Activated T-helper 1 cell treated with anti-CD3 and anti-CD28 coated beads, Interleukin-2, amount 50 U/mL, for 16 hours (primary cell): ENCODE measurements at places on chromosomes 13 and 19.

DNA sequence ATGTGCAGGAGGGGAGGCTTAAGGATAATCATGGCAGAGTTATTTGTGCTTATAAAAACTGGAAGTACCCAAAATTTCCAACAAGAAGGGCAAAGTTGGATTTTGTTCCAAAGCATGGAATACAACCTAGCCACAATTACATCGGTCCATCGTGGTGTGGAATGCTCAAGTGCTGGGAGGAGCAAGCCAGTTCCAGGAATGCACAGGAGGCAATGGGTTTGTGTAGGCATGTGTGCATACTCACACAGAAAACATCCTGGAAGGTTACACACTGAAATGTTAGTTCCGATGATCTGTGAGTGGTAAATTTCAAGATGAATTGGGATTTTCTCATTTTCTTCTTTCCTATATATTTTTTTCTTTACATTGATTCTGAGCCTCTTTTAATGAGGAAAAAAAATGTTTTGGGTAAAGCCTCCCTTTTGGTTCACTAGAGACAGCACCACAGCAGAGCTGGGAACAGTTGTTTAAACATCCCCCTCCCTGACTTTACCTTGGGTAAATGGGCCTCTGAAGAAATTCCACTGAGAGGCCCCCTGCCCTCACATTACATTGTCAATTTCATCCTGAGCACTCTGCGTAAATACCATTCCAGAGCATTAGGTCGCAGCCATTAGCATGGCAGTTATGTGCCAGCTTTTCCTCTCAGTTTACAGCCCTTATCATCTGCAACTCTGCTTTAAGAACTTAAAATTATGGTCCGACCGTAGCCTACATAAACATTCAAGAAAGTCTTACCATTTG lies 122.0 kb downstream of the UQCRFS1 start:
- DNase-seq, result no peak

GRCh38 chr19:29323440-29324290 lies 110.7 kb upstream of the UQCRFS1 start:
- DNase-seq, result no peak

GRCh38 chr19:14769201-14769600 lies 9.2 kb downstream of the ADGRE2 start:
- DNase-seq, result no peak

GRCh38 chr13:72953391-72953965 lies 105.3 kb upstream of the KLF5 start:
- DNase-seq, result no peak

GRCh38 chr13:98189841-98190505 lies 12.9 kb upstream of the RNF113B start:
- DNase-seq, result no peak

GRCh38 chr19:38685666-38686529 lies 38.4 kb downstream of the ACTN4 start:
- DNase-seq, result no peak

DNA sequence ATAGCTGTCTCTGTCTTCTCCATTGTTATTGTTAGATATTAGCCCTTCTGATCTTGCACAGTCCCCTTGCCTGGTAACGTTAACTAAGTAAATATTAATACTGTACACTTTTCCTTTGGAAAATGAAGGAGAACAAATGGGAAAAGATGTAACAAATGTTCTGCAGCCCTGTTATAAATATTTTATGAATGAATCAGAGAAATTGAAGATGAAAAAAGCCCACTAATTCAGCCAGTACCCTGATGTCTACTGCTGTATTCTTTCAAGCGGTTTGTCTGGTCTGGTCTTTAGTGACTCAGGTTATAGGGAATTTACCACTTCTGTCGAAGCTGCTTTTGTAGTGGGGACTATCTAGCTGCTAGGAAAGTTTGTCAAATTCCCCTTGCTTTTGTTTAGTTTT lies 121.0 kb downstream of the COG6 start:
- no peak for DNase-seq

GRCh38 chr13:111216166-111216960 lies 101.3 kb downstream of the ARHGEF7 start:
- peak; percentile 10 for DNase-seq

- no peak for DNase-seq
These were observed 79.5 kb downstream of the KLF5 start for GRCh38 chr13:73138276-73138637.

- no peak for DNase-seq
These were observed 102.1 kb downstream of the ITGBL1 start for GRCh38 chr13:101554420-101555125.

- no peak for DNase-seq
These were observed 246.1 kb downstream of the PCDH17 start for GRCh38 chr13:57877601-57878000.

DNA sequence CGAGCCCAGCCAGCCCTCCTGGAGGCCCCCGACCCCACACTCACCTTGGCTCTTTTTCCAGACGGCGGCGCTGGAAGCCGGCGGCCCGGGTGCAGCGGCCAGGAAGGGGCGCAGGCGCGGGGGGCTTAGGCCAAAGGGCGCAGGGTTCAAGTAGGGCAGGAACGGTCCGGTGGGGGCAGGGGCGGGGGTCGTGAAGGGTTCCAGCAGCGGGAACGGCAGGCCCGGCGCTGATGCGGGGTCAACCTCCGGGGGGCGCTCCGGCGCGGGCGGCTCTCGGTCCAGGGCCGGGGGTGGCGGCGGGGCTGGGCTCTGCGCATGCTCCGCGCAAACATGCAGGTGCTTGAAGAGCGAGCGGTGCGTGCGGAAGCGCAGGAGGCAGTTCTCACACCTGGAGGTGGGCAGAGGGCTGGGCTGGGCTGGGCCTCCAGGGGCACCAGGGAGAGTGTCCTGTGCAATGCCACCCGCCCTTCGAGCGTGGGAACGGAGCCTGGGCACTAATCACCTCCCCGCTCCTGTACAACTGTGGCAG lies 2.3 kb downstream of the ZNF414 start:
- no peak for DNase-seq

GRCh38 chr19:55486971-55487923 lies 989 bp upstream of the SSC5D start:
- no peak for DNase-seq

DNA sequence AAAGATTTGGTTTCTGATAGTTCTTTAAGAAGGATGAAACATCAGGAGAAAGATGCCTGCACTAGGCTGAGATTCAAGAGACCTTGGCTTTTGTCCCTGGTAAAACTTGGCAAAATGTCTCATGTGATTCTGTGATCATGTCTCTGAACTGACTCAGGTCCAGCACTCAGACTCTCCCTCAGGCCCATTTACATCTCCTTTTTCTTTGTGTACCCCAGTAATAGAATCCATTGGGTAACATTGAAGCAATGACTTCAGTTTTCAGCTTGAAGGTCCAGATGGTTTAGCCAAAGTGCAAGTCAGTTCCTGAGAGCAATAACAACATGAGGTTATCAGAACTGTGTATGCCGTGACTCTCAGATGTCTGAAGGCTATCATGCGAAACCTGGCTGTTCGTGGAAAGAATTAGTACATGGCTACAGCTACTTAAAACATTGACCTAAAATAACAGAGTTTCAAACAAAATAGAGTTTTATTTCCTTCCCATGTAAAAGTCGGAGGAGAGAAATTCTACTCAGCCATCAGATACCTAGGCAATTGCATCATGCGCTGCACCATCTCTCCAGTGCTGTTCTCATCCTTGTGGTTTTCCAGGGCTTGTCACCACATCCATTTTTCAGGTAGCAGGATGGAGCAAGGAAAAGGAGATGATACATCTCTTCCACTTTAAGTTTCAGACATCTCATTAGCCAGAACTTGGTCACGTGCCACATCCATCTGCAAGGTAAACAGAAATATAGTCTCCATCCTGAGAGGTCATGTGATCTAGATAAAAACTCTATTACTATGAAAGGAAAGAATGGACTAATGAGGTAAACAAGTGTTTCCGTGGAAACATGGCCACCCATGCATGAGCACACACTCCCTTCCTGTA lies 117.3 kb downstream of the POSTN start:
- DNase-seq, result no peak

DNA sequence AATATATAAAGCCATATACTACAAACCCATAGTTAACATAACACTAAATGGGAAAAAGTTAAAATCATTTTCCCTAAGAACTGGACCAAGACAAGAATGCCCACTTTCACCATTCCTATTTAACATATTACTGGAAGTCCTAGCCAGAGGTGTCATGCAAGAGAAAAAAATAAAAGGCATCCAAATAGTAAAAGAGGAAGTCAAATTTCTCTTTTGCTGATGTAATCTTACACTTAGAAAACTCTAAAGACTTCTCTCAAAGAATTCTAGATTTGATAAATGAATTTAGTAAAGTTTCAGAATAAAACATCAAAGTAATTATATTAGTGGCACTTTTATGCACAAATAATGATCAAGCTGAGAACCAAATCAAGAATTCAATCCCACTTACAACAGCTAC lies 678.9 kb upstream of the SLITRK5 start:
- DNase-seq, result no peak

- no peak for DNase-seq
These were observed 13.4 kb downstream of the LYL1 start for GRCh38 chr19:13089139-13089856.

- no peak for DNase-seq
These were observed 8.0 kb downstream of the MAP2K2 start for GRCh38 chr19:4115818-4116385.

DNA sequence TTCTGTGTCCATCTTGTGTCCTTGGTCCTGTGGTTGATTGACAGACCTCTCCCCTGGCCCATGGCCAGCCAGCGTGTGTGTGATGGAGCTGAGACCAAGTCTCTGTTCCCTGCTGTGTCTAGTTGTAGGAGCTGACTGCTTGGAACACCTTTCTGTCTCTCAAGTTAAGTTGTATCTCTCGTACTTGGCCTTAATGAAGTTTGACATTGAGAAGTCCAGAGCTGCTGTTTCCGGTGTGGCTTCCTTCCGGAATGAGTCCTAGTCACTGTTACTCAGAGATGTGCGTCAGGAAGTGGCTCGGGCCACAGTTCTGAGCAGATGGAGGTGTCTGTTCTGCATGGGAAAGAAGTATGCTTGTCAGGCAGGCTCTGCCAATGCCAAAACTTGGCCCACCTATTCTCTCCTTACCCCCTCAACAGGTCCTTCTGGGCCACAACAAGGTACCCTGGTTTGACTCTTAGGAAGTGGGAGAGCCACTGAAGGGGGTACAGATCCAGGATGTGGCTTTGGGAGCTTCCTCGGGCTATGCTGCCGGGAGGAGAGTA lies 54.3 kb downstream of the GATAD2A start:
- peak; percentile 38 for DNase-seq

DNA sequence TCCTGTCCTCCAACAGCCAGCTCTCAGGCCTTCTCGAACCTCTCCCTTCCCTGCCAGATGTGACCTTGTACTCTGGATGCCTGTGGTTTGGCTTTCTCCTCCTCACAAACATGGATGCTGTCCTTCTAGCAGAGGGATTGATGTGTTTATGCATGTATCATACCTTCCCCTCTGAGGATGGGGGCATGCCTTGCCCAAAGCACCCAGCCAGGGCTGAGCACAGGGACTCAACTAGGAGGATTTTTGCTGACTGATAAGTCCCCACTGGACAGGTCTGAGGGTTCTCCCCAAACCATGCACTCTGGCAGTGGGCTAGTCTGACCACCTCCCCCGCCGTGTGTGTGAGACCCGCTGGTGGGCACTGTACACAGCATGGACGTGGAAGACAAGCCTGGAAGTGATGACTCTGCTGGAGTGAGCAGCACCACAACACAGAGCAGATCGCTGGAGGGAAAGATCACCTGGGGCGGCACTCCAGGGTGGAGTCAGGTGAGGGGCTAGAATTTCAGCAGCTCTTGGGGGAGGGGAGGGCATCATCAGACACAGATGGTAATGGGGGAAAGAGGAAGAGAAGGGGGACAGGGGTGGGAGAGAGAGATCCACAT lies 360.3 kb upstream of the ZNF507 start:
- DNase-seq, result no peak

DNA sequence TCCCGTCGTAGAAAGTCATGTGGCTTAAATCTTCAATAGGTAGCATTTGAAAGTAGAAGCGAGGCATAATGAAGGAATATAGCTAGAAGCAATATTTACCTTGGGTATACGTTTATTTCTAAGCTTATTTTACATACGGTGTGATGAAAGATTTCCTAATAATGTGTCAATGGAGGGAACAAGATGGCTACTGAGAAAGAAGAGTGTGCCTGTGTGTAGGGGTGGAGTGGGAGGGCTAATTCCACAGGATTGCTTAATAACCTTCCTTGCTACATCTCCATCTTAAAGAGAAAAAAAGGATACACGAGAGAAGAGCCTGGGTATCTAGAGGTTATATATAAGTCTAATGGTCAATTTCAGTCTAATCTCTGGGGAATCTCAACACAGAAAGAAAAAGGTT lies 2.0 kb downstream of the SPART start:
- DNase-seq, result no peak

GRCh38 chr19:54923276-54923675 lies 17.3 kb downstream of the NCR1 start:
- DNase-seq, result no peak

DNA sequence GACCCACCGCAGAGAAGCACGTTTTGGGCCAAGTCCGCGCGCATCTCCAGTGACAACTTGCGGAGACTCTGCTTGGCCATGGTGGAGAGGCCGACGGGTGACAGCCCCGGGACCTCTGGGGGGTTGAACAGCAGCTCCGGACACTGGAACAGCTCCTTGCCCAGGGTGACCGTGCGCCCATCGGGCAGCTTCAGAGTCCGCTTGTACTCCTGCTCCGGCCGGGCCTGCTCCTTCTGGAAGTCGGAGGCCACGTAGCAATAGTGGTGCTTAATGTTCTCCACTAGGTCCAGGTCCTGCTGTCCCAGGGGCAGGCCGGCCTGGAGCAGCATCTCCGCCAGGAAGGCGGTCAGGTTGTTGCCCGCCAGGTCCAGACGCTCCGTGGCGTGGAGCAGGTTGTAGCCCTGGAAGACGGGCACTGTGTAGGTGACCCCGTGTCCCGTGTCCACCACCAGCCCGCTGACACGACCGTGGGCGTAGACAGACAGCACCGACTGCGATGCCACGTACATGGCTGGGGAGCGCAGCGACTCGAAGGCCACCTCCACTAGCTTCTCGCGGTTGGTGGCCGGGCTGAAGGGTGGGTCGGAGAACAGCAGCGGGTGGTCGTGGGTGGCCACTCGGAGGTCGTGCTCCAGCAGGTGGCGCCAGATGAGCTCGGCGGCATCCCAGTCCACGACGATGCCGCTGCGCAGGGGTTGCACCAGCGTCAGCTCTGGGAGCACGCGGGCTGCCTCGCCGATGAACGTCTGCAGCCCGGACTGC lies 743 bp downstream of the ACTL9 start:
- DNase-seq, result no peak

GRCh38 chr13:31073859-31074718 lies 87.6 kb downstream of the HSPH1 start:
- DNase-seq, result no peak

DNA sequence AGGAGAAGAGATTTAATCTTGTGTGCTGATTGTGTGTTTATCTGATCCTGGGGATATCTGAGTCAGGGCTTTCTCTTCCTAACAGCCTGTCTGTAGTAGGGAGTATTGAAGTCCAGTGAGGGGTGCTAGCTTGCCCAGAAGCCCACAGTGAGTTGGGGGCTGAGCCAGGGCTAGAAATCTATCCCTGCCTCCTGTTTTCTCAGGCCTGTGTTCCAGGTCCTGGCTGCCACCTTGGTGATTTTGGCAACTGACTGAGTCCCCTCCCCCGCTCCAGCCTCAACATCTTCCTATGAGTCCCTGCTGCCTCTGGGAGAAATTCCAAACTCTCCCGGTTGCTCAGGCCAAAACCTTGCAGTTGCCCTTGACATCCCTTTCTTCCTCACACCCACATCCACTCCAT lies 7.7 kb upstream of the NOVA2 start:
- DNase-seq, result no peak
